ENCODE measurements at places on chromosomes 6 and 20.

- DNase-seq = no peak
Observed at GRCh38 chr20:64049878-64050260, 430 bp upstream of the SOX18 start.

DNA sequence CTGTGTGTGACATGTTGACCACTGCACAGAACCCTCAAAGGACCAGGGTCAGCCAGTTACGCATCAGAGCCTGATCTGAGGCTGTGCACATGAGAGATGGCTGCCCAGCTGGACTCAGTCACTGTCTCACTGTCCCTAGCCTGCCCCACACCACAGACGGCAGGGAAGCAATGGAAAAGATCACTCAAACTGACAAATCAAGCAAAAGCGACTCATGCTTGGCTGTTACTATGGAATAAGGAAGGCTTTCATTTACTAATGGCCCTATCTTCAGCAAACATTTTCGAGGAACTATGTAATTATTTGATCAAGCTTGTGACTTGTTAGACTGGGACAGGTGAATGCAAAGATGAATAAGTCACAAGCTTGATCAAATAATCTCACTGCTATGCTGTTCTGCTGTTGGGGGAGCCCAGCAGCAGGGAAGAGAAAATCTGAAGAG, 137.0 kb downstream of the SLC23A2 start:
- no peak for DNase-seq

GRCh38 chr6:74259981-74260380, 564.0 kb downstream of the CD109 start:
- DNase-seq = no peak

DNA sequence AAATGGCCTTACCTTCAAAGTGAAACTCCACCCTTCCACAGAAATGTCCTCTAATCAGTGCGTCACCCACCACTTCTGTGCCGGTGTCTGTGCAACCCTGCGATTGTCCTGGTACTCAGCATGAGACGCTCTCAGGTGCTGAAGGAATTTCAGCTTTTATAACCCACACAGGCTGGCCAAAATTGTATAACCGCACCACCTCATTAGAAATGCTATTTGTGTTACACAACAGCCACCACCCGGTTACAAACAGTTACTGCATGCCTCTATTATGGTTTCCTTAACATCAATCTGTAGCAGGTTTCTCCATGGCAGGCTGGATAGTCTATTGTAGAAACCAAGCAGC, 51.5 kb downstream of the SLC23A2 start:
- DNase-seq = peak; percentile 12

DNA sequence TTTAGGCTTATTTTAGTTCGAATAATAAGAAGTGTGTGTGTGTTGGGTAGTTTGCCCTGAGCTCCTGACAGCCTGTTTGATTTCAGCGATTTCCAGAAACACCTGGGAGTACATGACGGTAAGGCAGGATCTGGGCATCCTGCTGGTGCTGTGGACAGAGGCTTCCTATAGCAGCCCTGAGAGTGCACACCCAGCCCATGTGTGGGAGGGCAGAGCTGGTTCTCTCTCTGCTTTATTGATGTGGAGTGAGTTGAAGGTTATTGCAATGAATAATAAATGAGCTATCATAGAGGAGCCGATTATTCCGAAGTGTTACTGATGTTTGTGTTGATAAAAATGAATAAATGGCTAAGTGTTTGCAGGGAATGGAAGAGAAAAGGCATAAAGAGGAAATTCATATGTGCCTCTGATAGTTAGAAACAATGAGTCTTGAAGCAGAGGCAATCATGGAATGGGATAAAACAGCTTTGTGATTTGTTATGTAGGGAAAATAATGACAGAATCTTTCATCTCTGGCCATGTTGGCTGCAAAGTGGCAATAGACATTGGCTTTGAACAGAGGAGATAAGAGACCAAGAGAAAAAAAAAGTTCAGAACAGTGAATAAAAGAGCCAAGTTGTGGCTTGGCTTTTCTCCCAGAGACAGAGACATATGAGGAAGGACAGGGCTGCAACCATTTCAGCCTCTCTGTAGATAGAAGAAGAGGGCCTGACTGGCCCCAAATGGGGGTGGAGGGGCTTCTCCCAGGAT, 166.2 kb upstream of the CHD6 start:
- no peak for DNase-seq

- DNase-seq = no peak
Observed at GRCh38 chr6:163296835-163297519, 117.5 kb upstream of the QKI start.

GRCh38 chr20:54479138-54479906, 3.9 kb downstream of the DOK5 start:
- DNase-seq = peak; percentile 38

GRCh38 chr20:61604549-61604948, 352.5 kb downstream of the CDH4 start:
- no peak for DNase-seq

DNA sequence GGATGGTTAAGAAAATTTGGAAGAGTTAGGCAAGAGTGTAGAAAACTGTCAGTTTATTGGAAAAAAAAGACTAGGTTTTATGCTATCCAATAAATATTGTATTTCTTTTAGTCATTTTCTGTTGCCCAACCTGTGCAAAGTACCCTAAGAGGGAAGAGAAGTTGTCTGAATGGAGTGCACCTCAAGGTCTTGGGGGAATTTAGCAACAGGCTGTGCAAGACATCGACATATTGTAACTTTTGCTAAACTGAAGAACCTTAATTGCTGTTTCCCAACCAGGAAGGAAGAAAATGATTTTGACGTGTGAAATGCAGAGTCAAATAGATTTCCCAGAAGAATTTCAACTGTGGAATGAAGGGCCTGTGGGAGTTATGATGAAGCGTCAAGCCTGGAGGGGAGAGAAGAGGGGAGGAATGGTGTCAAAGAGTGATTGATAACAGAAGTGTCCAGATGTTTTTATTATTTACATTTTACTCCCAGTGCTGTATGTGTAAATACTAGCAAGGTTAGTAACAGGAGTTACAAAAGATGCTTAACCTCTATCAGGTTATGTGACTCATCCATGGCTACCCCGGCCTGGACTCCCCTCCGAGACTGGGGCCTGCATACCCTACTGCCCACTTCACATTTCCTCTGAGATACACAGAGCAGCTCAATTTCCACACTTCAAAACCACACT, 246.8 kb downstream of the MYLK4 start:
- DNase-seq = no peak

GRCh38 chr6:27374824-27375612, 13.5 kb upstream of the ZNF391 start:
- DNase-seq = peak; percentile 55

- no peak for DNase-seq
Observed at GRCh38 chr6:124433387-124434160, 528.7 kb upstream of the RNF217 start.

GRCh38 chr6:90905351-90905750, 318.5 kb upstream of the MAP3K7 start:
- no peak for DNase-seq

- no peak for DNase-seq
Observed at GRCh38 chr6:56329271-56330050, 82.1 kb upstream of the COL21A1 start.

GRCh38 chr6:131979515-131980337, 28.6 kb upstream of the CCN2 start:
- DNase-seq = no peak

All from RPMI8226 (cell line).